MM.1S (cell line): ENCODE measurements at places on chromosomes 13 and 19.
A peak's percentile ranks its signal among the peaks of the same experiment; 100 is the strongest.

GRCh38 chr13:79481685-79482052, 714 bp downstream of the NDFIP2 start:
- no peaks in the 10 kb centered on the region for H3K4me1 ChIP-seq
- H3K36me3 ChIP-seq: no peaks in the 10 kb centered on the region; the same call in 1 of the 2 replicates
- peak overlapping the region; percentile 93 for H3K4me3 ChIP-seq
- H3K27me3 ChIP-seq: no peaks in the 10 kb centered on the region

GRCh38 chr13:110304256-110304655, 2.7 kb downstream of the COL4A1 start:
- no peaks in the 10 kb centered on the region for H3K36me3 ChIP-seq
- H3K4me1 ChIP-seq: no peaks in the 10 kb centered on the region
- no peak overlapping the region for H3K27ac ChIP-seq

DNA sequence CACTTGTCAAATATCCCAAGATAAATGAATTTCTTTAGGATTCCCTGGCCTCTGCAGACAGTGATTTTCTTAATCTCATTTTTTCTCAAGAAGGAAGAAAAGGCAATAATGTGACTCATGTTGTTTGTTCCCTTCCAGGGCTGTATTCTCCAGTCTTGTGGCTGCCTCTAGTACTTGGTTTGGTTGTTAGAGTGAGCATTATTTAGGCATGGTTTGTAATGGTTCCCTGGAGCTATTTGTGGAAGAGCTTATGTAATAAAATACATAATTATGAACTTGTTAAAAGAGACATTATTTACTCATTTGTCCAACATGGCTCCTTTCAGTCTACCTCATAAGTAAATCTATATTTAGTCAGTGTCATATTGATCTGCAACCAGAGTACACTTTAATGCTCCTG, 270.4 kb downstream of the DCT start:
- no peak overlapping the region for H3K4me3 ChIP-seq
- H3K36me3 ChIP-seq: no peaks in the 10 kb centered on the region

DNA sequence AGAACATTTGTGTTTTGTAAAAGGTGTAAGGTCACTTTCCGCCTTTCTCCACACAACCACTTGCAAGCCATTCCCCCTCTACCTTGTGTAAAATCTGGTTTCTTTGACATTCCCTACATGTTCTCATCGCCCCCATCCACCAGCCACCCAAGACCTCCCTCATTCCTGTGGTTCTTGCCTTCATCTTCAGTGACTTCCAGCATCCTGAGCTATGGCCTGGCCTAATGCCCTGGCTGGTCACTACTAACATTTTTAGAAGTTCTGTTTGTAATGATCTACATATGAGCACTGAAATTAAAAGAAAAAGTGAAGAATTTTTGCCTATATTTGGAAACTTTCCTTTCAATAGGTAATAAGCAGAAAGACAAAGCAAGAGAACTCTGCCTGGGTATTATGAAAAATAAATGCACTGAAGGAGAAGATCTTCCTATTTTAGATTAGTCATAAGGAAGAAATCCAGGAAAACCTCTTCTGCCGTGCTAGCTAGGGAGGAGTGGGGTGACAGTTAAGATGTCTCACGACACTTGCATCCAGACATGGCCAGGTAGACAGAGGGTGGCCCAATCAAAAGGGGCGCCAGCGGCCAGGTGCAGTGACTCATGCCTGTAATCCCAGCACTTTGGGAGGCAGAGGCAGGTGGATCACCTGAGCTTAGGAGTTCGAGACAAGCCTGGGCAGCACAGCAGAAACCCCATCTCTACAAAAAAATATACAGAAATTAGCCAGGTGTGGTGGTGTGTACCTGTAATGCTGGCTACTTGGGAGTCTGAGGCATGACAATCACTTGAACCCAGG, 28.1 kb upstream of the MPHOSPH8 start:
- H3K27me3 ChIP-seq: no peaks in the 10 kb centered on the region
- no peak overlapping the region for H3K4me3 ChIP-seq
- no peak overlapping the region for H3K27ac ChIP-seq
- no peaks in the 10 kb centered on the region for H3K4me1 ChIP-seq
- no peaks in the 10 kb centered on the region for H3K36me3 ChIP-seq

- no peak for DNase-seq
- H3K4me3 ChIP-seq: no peak within 1 kb of the TSS
- H3K27me3 ChIP-seq: no peaks in the 10 kb centered on the region
- H3K4me1 ChIP-seq: no peaks in the 10 kb centered on the region
- H3K36me3 ChIP-seq: no peaks in the 10 kb centered on the region
- no peak within 1 kb of the TSS for H3K27ac ChIP-seq
Observed at GRCh38 chr19:51887522-51888498, at the start of gene ZNF577. Gene ZNF577, minus strand, starts transcription at chr19:51887951. Its CDS starts 7,569 bp downstream, at chr19:51880382.

DNA sequence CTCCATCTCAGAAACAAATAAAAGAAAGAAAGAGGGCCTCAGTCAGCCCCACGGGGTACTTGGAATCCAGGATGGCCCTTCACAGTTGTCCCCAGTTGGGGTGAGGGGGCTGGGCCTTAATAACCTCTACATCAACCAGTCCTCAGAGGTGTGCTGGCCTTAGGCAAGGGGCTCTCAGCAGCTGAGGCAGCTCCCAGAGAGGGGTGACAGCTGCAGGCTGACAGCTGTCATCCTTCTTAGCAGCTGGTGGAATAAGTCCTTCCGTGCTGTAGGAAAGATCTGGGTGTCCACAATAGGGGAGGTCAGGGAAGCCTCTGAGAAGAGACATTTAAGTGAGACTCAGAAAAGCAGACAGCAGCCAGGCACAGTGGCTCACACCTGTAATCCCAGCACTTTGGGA, 7.4 kb downstream of the BCAM start:
- no peaks in the 10 kb centered on the region for H3K4me1 ChIP-seq
- H3K27me3 ChIP-seq: peaks cover 71% of the 10 kb centered on the region
- DNase-seq: no peak

- H3K27ac ChIP-seq: no peak overlapping the region
- H3K27me3 ChIP-seq: no peaks in the 10 kb centered on the region
- no peak for DNase-seq
- no peak overlapping the region for H3K4me3 ChIP-seq
- H3K4me1 ChIP-seq: no peaks in the 10 kb centered on the region
Observed at GRCh38 chr13:69202996-69203395, 904.6 kb upstream of the ATXN8OS start.

- no peaks in the 10 kb centered on the region for H3K4me1 ChIP-seq
- H3K36me3 ChIP-seq: no peaks in the 10 kb centered on the region
- no peak for DNase-seq
Observed at GRCh38 chr19:5430237-5430636, 25.0 kb upstream of the ZNRF4 start.

DNA sequence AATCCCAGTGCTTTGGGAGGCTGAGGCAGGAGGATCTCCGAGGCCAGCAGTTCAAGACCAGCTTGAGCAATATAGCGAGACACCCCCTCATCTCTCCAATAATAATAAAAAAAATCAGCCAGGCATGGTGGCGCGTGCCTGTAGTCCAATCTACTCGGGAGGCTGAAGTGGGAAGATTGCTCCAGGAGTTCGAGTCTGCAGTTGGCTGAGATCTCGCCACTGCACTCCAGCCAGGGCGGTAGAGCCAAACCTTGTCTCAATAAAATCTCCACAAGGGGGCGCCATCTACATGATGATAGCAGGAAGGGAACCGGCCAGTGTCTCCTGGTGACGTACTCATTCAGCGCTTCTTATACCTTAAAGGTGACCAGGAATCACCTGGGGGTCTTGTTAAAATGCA, 13.6 kb upstream of the C5AR1 start:
- no peaks in the 10 kb centered on the region for H3K4me1 ChIP-seq
- no peak overlapping the region for H3K27ac ChIP-seq
- H3K36me3 ChIP-seq: no peaks in the 10 kb centered on the region
- DNase-seq: peak; percentile 83
- H3K4me3 ChIP-seq: no peak overlapping the region

GRCh38 chr19:13299838-13300237, 149.6 kb downstream of the IER2 start:
- H3K27me3 ChIP-seq: peaks cover 80% of the 10 kb centered on the region
- DNase-seq: no peak
- H3K4me1 ChIP-seq: no peaks in the 10 kb centered on the region
- H3K36me3 ChIP-seq: no peaks in the 10 kb centered on the region

DNA sequence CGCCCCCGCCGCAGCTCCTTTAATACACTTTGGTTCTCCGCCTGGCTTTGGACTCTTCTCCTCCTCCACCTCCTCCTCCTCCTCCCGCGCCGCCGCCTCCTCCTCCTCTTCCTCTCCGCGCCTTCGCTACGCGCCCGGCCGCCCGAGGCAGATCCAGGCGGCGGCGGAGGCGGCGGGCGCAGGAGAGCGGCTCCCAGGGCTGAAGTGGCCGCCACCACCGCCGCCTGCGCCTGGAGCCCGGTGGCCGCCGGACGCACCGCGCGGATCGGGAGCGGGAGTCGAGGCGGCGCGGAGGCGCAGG, at the start of gene ZIC2:
Gene ZIC2 (plus strand): TSS at position 50 of the 301 bp plus-strand sequence. CDS start 281 bp downstream, outside the sequence.
- DNase-seq: no peak
- H3K27ac ChIP-seq: no peak within 1 kb of the TSS
- peaks cover 10% of the 10 kb centered on the region; the same call in 1 of the 2 replicates for H3K27me3 ChIP-seq
- peak within 1 kb of the TSS; percentile 77 for H3K4me3 ChIP-seq
- H3K4me1 ChIP-seq: no peaks in the 10 kb centered on the region
